ENCODE measurements at places on chromosomes 2 and 18. TPM values are rescaled to one million over a fixed set of nuclear protein-coding genes. Genes with fewer than 3 reads are reported as not detected.

- DNase-seq, result no peak
Observed at GRCh38 chr18:45342166-45342565, 273.1 kb upstream of the SLC14A2 start.

DNA sequence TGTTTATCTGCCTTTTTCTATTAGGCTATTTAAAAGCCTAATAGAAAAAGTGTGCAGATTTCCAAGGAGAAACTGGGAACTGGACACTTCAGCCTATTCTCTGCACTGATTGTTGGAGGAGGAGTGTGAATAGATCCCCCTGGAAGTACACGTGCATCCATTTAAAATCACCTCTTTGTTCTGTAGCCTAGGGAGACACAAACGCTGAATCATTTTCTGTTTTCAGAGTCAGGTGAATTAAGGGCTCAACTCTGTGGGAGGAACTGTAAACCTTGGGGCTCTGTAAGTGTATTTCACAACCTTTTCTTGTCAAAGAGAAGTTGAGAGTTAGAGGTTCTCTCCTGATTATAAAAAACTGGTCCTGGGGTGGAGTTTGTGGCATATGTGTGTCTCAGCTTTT is 159.7 kb downstream of the SPAG16 start:
- DNase-seq, result no peak

GRCh38 chr18:3248658-3249359 is 1.2 kb downstream of the MYL12A start:
- DNase-seq, result peak; percentile 37

DNA sequence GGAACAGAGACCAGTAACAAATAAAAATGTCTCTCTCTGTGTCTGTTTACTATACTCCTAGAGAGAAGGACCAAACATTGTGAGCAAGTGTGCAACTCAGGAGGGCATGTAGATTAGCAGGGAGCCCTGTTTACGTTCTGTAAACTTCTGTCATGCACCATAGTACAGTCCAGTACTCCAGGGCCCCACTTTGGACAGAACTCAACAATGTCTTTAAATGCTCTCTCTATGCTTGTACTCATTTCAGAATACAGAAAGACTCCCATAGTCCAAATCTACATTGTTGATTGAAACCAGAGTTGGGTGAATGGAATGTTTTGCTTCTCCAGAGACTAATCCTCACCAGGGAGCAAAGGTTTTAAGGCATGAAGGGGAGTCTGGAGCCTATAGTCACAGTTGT is 934.8 kb downstream of the NRXN1 start:
- no peak for DNase-seq

DNA sequence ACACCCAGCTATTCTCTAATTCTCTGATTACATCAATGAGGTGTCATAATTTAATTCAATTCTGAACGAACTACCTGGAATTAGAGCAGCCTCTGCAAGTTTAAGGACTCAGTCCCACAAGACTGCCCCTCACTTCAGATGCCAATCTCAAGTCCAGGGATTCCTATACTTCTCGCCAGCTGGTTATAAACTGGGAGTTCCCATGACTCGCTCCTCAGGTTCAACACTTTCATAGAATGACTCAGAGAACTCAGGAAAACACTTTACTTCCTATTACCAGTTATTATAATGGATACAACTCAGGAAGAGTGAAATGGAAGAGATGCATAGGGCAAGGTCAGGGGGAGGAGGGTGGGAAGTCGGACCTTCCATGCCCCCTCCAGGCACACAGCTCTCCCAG is 112.3 kb upstream of the ATP5MC3 start:
- DNase-seq, result no peak

- no peak for DNase-seq
Observed at GRCh38 chr2:171762879-171763573, 75.8 kb downstream of the DYNC1I2 start.

DNA sequence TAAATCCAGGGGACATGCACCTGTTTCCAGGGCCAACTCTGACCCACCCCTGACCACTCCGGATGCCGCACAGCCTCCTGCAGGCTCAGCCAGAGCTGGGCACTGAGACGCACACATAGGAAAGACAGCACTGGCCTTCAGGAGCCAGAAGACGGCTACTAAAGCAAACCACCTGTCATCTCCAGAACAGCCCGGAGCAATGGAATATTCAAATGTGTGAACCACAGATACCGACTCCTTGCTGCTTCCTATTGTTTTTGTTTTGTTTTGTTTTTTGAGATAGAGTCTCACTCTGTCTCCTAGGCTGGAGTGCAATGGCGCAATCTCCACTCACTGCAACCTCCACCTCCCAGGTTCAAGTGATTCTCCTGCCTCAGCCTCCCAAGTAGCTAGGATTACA is 94.0 kb downstream of the LAMA1 start:
- DNase-seq, result no peak

The SERPINB13 gene
- not detected for total RNA-seq

The B3GNT2 gene
- total RNA-seq, result 20.6 TPM

The SERPINB8 gene
- total RNA-seq, result 13.0 TPM

The RESP18 gene
- total RNA-seq, result not detected

The CFC1 gene
- not detected for total RNA-seq
